ENCODE measurements at places on chromosomes 5 and 9.

DNA sequence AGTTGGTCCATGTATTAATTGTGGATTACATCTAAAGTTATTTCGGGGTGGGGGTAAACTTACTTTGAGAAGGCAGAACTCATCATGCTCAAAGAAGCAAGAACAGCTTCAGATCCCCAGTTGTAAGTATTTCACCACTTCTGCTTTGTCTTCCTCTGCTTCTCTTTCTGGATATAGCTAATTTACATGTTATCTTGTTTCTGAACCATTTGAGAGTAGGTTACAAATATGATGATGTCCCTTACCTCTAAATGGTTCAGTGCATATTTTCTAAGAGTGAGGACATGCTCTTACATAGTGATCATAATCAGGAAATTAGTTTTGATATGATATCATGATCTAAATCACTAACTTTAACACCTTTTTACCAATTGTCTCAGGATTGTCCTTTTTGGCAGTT, 11.9 kb downstream of the TRIO start:
- no peak for DNase-seq

GRCh38 chr5:77776554-77777206, 541 bp upstream of the TBCA start:
- no peak for DNase-seq

DNA sequence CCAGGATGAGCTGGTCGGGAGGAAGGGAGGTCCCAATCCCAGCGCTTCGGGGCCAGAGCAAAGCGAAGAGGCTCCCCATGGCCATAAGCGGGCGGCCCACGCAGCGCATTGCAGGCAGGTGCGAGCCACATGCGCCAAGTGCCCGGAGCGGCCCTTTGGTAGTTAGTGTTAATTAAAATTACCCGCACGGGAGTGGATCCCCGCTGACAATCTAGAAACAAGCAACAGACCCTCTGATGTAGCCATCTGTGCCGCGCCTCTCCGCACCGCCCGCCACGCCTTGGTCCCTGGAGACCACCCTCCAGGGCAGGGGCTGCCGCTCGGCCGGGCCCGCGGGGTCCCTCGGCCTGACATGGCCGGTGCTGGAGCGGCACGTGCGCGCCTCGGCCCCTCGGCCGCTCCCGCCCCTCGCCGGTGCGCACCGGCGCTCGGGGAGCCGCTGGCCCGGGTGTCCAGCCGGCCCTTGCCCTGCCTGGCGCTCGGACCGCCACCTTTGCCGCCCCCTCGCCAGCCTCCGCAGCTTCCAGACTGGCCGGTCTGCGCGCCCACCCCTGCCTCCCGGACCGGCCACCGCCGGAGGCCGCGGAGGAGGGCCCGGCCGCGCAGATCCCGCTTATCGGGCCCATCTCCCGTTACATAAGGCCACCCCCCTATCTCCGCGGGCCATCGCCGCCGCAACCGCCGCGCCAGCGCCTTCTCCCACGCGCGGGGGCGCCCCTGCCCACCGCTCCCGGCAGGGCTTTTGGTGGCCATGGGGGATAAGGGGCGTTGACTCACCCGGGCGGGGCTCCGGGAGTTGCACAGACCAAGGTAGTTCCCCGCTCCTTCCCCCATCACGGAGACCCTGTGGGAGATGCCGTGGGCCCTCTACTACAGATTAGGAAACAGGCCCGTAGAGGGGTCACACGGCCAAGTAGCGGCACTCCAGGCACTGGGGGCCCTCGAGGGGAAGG, 1.9 kb upstream of the IL13 start:
- no peak for DNase-seq

DNA sequence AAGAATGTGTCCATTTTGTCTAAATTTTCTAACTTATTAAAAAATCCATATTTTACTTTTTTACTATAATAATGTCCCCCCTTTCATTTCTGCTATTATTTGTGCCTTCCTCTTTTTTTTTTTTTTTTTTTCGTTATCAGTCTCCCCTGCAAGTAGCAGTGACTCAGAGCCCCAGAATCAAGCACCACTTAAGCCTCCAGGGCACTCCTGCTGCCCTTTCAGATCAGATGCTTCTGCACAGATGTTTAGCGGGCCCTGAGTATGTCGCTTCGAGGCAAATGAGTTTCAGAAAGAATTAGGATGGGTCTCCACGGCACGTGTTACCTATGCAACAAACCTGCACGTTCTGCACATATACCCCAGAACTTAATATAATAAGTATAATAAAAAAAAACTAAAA, 11.7 kb downstream of the MED7 start:
- DNase-seq, result no peak

GRCh38 chr5:14213813-14214585, 70.9 kb downstream of the TRIO start:
- no peak for DNase-seq

DNA sequence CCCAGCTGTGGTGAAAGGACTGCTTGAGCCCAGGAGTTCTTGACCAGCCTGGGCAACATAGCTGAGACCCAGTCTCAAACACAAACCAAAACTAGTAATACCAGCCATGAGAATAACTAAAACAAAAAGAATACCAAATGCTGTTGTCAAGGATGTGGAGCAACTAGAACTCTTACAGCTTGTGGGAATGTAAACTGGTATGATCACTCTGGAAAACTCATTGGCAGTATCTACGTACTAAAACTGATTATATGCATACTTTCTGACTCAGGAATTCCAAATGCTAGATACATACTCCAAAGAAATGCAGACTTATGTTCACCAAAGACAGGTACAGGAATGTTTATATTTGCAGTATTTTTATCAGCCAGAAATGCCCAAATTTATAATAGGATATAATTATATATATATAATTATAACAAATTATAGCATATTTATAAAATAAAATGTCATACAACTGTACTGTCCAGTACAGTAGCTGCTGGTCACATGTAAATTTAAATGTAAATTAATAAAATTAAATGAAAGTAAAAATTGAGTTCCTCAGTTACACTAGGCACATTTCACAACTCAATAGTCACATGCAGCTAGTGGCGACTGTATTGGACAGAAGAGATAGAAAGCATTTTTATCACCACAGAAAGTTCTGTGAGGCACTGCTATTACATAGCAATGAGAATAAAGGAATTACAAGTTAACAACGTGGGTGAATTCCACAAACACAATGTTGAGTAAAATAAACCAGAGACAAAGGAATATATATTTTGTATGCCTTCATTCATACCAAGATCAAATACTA, 118.5 kb downstream of the GNAQ start:
- DNase-seq, result no peak

GRCh38 chr5:85628153-85628552, 989.6 kb upstream of the COX7C start:
- DNase-seq, result no peak

DNA sequence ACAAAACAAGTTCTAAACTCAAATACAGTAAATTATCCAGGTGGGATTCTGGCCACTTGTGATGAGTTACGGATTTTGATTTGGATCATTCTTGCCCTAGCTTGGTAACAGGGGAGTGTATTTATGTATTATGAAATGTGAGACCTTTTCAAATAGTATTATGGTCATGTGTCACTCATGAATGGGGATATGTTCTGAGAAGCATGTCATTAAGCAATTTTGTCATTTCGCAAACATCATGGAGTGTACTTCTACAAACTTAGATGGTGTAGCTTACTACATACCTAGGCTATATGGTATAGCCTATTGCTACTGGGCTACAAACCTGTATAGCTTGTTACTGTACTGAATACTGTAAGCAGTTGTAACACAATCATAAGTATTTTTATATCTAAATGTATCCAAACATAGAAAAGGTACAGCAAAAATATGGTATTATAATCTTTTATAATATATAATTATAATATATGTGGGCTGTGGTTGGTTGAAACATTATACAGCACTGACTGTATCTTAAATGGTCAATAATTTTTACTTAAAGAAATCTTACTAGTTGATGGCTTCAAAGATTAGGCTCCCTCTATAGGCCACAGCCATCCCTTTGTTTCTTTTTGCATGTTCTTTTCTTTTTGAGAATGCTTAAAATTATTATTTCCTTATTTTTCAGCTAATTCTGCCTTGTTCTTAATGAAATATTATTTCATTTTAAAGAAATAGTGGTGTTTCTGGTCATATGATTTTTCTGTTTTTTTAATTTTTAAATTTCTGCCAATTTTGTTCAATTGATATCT, 128.4 kb downstream of the MAST4 start:
- no peak for DNase-seq
